ENCODE measurements at places on chromosomes 2 and 18.

- no peak for DNase-seq
These were observed 77.5 kb upstream of the LRATD1 start for GRCh38 chr2:14554849-14555545.

DNA sequence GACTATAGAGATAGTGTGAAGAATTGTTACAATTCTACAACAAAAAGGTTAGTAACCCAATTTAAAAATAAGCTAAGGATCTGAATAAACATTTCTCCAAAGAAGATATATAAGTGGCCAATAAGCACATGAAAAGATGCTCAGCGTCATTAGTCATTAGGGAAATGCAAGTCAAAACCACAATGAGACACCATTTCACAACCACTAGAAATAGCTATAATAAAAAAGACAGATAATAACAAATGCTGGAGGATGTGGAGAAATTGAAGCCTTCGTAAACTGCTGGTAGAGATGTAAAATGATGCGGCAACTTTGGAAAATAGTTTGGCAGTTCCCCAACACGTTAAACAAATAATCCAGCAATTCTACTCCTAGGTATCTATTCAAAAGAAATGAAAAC, 366.5 kb upstream of the POU3F3 start:
- no peak for DNase-seq

- peak; percentile 87 for DNase-seq
These were observed 44.8 kb downstream of the SETBP1 start for GRCh38 chr18:44725300-44726058.

GRCh38 chr2:219155054-219155644, 5.5 kb downstream of the NHEJ1 start:
- DNase-seq: no peak

DNA sequence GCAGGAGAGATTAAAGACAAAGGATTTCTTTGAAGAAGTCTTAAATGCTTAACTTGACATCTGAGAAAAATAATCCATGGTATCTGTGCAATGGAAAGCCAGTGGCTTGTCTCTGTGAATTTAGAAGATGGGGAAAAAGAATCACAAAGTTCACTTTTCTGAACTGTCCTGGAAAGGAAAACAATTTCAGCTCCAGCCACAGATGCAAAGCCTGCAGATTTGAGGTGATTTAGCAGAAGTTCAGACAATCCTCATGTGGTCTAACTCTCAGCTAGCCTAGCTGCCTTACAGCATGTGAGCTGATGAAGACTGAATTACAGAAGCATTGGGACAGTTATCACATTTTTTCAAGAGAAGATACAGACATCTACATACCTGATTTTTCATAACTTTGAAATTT, 126.7 kb upstream of the ITGB6 start:
- DNase-seq: no peak

DNA sequence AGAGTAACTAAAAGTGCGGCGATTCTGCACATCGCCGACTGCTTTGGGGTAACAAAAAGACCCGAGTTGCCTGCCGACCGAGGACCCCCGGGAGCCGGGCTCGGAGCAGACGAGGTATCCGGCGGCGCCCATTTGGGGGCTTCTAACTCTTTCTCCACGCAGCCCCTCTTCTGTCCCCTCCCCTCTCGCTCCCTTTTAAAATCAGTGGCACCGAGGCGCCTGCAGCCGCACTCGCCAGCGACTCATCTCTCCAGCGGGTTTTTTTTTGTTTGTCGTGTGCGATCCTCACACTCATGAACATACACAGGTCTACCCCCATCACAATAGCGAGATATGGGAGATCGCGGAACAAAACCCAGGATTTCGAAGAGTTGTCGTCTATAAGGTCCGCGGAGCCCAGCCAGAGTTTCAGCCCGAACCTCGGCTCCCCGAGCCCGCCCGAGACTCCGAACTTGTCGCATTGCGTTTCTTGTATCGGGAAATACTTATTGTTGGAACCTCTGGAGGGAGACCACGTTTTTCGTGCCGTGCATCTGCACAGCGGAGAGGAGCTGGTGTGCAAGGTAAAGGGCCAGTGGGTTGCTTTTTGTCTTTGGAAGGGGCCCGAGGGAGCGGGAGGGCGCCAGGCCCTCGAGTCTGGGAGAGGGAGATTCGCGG, 1.4 kb downstream of the TRIB2 start:
- DNase-seq: peak; percentile 80

GRCh38 chr2:119691651-119692245, 12.7 kb downstream of the TMEM177 start:
- peak; percentile 10 for DNase-seq

Data from activated effector memory CD4-positive, alpha-beta T cell treated with anti-CD3 and anti-CD28 coated beads, Interleukin-2, amount 50 U/mL, for 16 hours (primary cell).